Mucosa of descending colon (tissue), 3 donors: ENCODE measurements at places on chromosomes 7 and 10.

- peak; percentile 35 for DNase-seq
Observed at GRCh38 chr7:112272921-112273561, 66.5 kb downstream of the ZNF277 start.

- no peak for DNase-seq
Observed at GRCh38 chr10:5317547-5318107, 47.1 kb upstream of the UCN3 start.

DNA sequence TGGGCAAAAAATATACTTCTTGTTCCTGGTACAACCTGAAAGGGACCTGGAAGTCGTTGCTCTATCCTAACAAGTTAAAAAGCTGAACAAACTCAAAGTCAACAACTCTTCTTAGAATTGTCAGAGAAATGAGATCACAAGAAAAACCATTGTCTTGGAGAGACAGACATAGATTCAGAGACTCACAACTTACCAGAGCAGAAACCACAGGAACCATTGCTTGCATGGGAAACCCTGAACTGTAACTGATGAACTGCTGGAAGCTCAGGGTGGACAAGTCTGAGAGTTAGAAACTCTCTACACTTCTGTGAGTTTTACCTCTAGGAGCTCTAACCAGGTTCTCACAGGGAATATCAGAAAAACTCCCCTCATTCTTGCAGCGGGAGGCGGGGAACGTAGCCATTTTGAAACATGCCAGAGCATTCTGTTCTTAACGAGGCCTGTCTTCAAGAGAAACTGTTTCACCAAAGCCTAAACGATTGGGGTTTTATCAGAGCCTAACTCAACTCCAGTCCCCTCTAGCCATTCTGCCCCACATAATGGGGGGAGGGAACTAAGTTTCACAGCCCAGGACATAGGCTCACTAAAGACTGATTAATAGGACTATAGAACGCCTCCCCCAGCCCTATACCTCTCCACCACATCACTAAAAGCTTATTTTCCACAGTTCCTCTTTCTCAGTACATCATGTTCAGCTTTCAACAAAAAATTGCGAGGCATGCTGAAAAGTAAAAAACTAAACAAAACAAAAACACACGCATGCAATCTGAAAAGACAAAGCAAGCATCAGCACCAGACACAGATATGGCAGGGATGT is 12.0 kb upstream of the GSDME start:
- no peak for DNase-seq

- DNase-seq = no peak
Observed at GRCh38 chr10:7306147-7306546, 104.7 kb downstream of the SFMBT2 start.
